ENCODE measurements at places on chromosomes 11 and 22. TPM values are rescaled to one million over a fixed set of nuclear protein-coding genes. Genes with fewer than 3 reads are reported as not detected.

Gene RCOR2
- total RNA-seq: 0.27 TPM

Gene TRIM48
- total RNA-seq: not detected

Gene OR4P4
- not detected for total RNA-seq

Gene TMEM121B
- 0.10 TPM for total RNA-seq

Gene CHRDL2
- total RNA-seq: not detected

Gene THY1
- 6.9 TPM for total RNA-seq

Gene ME3
- total RNA-seq: 2.8 TPM

Gene CKAP5
- 174 TPM for total RNA-seq

Gene SHANK2
- total RNA-seq: not detected

Gene HYLS1
- 8.2 TPM for total RNA-seq

Gene SLC22A12
- total RNA-seq: not detected

Gene DTX4
- total RNA-seq: 0.07 TPM
